ENCODE measurements at places on chromosomes 12 and 14.

DNA sequence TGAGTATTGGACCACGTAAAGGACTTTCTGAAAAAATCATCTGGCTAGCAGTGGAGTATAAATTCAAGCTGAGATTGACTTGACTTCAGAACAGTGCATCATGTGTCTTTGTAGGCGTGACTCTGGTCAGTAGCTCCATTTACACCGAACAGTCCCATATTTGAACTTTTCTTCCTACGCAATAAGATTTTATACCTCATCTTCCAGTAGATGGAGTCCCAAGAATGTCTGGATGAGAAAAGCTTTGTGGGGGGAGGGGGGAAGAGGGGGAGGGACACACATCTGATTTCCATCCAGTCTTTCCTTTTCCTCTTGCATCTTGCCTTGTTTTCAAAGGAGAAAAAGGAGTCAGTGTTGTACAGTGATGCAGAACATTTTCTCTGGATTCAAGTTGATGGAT, 241.0 kb downstream of the EMP1 start:
- DNase-seq: no peak

GRCh38 chr14:61578745-61579144, 116.6 kb upstream of the HIF1A start:
- DNase-seq: no peak

DNA sequence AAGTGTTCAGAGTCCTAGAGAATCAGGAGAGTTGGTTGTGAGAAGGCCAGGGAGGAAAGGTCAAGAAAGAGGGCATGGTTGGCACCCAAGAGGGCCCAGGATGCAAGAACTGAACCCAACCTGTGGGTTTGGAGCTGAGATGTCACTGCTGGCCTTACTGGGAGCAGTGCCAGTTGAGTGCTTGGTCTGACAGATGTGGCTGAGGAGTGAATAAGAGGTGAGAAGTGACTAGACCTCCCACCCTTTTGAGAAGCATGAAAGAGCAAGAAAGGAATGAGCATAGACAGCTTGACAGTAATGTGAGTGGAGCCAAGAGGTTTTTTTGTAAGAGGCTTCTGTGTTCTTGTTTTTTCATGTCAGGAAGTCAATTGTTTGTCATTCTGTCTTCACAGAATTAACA, 95.3 kb downstream of the FGD4 start:
- DNase-seq: no peak

- no peak for DNase-seq
Observed at GRCh38 chr12:3631272-3631637, 121.7 kb downstream of the CRACR2A start.

- DNase-seq: peak; percentile 4
Observed at GRCh38 chr12:122867691-122868461, 28.0 kb downstream of the VPS37B start.

DNA sequence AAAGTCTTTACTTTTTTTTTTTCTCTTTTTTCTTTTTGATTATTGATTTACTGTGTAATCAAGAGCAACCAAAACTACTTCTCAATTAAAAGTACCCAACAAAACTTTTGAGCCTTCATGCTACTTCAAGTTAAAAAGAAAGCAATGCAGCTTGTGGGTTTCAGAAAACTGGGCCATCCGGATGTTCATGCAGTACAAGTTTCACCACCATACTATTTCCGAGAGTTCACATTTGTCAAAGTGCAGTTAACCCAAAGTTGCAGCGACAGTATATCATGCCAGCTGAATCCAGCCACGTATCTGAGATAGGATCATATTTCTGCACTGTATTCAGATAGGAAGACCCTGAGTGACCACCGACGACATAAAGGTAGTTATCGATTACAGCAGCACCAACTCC, 33.0 kb downstream of the KLHL28 start:
- no peak for DNase-seq

DNA sequence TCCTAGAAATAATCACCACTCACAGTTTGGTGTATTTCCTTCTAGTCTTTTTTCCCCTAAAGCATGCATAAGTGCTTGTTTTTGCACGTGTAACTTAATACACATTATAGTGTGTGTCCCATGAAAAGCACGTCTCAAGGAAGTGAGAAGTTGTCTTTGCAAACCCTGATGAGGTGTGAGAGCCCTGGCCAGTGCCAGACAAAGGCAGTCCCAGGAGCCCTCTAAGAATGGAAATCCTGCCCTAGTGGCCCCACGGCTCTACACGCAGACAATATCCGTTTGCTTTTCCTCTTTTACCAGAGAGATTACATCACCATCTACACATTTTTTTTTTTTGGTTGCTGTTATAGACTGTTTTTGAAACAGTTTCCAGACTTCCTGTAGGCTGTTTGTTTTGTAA, 85.5 kb upstream of the FZD10 start:
- DNase-seq: no peak

DNA sequence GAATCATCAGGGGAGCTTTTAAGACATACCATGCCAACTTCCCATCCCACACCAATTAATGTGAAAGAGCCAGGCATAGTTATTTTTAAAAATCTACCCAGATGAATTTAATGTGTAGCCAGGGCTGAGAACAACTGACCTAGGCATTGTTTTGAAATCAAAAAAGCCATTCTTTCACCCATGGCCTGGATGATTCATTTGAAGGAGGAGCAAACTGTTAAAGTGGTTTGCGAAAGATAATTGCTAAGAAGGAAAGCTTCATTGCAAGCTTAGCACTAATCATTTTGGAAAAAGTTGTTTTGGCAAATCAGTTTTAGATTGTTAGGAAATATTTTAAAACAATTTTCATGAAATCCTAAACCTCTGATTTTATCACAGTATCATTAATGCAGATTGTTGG, 2.1 kb upstream of the GTSF1 start:
- no peak for DNase-seq

GRCh38 chr12:67877727-67878126, 111.5 kb upstream of the IFNG-AS1 start:
- no peak for DNase-seq

- no peak for DNase-seq
Observed at GRCh38 chr12:49777341-49777740, 36.0 kb downstream of the TMBIM6 start.

DNA sequence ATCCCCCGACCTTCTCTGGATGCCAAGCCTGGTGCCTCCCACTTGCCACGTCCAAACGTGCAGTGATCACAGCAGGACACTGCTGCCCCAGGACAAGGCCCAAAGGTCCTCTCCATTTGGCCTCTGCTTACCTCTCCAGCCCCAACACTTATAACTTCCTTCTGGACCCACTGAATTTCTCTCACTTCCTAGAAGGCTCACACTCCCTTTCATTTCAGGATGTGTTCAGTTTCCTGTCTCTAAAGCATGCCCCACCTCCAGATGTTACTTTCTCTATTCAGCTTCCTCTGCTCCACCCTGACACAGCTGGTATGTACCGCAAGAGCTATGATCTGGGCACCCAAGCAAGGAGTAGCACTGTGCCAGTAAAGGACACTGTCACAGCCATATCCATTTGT, 33.0 kb downstream of the CDKL1 start:
- DNase-seq: no peak

DNA sequence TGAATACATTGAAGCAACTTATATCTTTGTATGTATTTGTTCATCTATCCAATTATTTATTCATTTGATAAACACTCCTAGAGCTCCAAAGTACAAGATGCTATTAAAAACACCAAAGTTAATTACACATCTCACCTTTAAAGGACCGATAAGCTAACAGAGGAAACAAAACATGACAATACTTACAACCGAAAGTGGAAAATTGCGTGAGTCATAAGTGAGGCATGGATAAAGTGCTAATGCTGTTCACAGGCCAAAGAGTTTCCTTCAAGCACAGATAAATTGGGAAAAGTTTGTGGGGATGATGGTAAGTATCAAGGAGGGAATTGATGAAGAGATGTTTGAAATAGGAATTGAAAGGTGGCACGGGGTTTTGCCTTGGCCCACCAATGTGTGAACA, 172.8 kb upstream of the KITLG start:
- no peak for DNase-seq

DNA sequence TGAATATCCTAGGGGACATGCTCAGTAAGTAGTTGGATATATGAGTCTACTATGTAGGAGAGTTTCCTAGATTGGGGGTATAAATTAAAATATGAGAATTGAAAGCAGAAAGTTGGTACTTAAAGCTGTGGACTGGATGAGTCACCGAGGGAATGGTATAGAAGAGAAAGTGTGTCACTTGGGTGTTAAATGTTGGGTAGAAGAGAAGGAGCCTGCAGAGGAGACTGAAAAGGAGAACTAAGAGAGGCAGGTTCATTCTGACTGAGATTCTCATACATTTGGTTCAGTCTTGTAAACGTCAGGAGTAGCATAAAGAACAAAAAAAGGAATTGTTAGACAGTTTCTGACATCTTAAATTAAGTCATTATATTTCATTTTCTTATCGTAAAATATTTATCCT, 19.9 kb downstream of the LRRC9 start:
- DNase-seq: no peak

DNA sequence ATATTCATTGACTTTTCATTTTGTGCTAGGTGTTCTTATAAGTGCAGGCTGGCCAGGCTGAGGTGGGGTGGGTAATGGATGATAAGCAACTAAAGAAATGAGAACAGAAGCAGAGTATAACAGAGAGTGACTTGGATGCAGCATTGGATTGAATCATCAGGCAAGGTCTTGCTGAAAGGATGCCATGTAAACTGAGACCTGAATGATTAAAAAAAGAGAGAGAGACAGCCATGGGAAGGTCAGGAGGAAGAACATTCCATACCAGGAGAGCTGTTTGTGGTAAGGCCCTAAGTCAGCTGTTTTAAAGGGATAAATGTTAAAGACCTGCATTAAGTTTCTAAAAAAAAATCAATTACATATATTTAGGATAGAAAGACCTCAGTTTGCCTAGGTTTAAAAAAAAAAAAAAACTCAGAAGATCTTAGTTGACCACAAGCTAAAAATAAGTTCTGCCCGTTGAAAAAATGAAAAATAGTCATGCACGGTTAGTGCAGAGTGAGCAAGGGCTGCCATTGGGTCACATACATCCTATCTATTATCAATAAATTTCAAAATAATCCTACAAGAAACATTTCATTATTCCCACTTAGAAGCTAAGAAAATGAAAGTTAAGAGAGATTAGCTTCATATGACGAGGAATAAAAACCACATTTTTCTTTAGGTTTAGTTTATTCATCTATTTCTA, 37.2 kb downstream of the IFNG start:
- no peak for DNase-seq

DNA sequence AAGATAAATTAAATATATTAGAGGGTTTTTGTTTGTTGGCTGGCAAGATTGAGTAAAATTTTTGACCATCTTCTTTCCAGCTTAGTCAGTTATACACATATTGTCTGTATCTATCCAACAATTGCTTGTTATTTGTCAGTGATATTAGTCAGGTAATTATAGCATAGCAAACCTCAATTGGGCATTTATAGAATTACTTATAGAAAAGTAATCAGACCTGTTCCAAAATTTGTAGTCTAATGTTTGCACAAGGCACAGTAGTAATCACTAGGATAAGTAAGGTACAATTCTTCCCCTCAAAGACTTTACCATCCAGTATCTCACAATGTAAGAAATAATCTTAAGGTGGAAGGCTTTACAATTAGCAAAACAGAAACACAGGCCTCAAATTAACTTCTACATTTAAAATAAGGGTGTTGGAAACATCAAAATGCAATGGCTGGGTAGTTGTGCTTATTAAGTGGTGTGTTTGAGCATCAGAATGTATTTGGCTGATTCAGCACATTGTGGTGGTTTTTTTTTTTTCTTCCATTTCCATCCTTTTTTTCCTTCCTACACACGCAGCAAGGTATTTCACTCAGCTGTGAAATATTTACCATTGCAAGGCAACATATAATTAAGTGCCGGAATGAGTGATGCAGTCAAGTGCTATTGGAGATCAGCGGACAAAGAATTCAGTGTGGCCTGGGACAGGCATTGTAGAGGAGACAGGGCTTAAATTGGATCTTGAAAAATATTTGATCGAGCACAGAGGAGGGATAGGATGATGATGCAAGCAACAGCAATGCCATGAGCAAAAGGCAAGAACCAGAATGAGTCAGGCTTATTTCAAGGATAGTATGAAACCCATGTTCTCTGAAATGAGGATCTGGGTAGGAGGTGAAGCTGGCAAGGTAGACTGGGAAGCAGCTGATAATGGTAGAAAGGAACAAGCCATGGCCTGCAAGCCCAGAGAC, 178.2 kb downstream of the AKAP6 start:
- no peak for DNase-seq

GRCh38 chr12:70154960-70155589, 88.2 kb upstream of the CNOT2 start:
- no peak for DNase-seq

GRCh38 chr14:94239406-94239805, 53.7 kb downstream of the SERPINA10 start:
- no peak for DNase-seq

GRCh38 chr12:124673801-124674617, 106.6 kb upstream of the NCOR2 start:
- DNase-seq: no peak

DNA sequence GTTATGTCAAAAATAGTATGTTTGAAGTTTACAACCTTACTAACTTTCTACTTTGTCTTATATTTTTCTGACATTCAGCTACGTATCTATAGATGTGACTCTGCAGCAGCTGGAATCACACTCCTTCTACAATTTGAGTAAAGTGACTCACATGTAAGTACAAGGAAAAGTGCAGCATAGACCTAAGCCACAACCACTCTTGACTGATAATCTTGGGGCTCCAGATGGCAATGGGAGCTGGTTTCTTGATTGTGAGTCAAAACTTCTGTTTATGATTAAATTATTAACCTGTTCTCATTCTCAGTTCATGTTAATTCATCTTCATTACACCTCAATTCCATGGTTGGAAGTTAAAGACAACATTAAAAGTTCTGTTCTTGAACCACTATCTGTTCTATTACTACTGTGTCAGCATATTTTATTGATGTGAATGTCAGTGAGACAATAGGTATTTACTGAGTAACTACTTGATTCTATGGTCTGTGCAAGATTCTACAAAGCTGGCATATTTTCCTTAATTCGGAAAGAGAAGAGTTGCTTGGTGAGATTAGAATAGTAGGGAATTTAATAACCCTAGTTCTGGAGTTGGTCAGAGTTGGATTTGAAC, 112.9 kb downstream of the TSHR start:
- DNase-seq: no peak

DNA sequence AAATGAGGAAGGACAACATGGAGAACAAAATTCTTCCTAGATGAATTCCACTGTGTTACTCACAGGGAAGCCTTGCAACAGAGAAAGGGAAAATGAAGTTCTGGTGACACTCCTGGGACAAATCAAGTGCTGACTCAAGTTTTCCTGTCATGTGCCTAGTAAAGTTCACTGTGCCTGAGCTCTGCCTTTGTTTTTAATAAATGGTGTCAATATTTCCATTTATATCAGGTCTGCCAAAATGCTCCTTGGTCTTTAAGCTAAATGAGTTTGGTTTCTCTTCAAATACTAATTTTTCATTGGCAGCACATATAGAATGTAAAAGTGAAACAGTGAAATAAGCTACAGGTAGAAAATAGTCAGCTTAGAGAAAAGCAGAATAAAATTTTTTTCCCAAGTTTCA, 33.0 kb downstream of the HIGD1C start:
- DNase-seq: no peak

DNA sequence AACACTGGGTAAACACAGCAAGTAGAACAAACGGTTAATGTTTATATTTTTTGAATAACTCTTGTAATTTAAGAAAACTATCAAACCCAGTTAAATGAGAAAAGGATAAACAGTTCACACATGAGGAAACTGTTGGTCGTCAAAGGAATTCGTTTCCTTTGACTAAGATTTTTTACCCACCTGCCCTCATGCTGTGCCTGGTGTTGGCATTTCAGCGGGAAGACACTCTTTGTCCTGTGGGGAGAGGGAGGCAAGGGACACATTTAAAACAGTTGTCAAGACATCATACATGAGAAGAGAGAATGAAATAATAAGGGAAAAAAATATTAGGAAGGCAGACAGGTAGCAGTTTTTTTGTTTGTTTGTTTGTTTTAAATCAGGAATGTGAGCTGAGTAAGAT, 70.5 kb downstream of the BHLHE41 start:
- DNase-seq: no peak

All from thyroid gland (tissue), 4 donors.